ENCODE measurements at places on chromosomes 7 and 10.

GRCh38 chr10:49661140-49661856, 18.2 kb upstream of the C10orf53 start:
- DNase-seq: no peak

DNA sequence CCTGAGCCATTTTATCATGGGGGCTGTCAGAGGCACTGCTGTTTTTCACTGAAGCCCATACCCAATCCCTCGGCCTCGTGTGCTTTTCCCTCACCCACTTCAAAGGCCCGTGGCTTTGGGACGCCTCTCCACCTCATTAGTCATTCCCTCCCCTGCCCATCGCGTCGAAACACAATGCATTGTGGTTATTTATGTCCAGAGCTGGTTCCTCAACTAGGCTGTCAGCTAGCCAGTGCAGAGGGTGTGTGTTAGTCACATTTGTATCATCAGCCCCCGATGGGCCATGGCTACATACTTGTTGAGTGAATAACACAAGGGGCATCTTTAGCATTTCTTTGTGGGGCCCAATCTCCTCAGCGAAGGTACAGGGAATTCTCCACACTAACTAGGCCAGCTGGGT, 3.8 kb upstream of the CRCP start:
- no peak for DNase-seq

GRCh38 chr7:106620676-106621075, 40.3 kb downstream of the CCDC71L start:
- no peak for DNase-seq

DNA sequence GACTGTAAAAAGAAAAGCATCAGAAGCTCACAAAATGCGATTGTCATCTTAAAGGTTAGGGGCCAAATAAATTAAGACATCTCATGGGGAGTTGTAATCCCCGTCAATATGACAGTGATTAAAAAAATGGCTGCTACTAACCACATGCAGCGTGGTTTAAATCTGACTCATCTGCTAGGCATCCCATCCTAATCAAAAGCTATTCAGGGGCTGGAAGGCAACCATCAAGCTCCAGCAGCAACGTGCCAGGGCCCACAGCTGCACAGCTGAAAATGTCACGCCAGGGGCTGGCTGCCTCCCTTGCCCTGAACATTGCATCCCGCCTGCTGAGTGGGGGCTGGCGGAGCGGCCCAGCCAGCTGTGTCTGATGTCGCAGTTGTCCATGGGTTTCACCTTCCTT, 66.3 kb upstream of the FRMD4A start:
- DNase-seq: no peak

DNA sequence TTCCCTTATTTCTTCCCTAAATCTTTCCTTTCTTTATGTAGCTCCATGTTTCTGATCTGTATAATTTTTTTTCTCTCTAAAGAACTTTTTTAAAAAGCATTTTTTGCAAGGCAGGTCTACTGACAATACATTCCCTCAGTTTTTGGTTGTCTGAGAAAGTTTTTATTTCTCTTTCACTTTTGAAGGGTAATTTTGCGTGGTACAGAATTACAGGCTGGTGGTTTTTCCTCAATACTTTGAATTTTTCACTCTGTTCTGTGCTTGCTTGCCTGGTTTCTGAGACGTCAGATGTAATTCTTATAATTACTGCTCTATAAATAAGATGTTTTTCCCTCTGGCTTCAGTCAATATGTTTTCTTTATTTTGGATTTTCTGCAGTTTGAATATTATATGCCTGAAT, 205.4 kb upstream of the VSTM2A start:
- DNase-seq: no peak

DNA sequence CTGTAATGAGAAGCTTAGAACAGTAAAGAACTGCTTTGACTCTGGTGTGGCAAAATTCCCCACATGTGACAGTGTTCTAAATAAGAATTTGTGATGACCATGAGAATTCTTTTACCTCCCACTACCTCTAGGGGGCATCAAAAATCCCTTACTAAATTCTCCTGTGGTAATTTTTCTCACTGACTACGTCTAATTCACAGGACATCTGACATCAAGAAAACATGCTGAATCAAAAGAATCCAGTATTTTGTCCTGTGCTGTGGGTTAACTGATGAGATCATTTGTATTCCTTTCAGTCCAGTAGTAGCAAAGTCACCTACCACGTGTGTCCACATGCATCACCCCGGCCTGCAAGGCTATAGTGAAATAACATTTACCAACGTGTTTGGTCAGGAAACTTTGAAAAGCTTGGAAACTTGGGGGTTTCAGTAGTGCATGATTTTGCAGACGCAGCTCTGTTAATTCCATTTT, 103.8 kb downstream of the ATE1 start:
- DNase-seq: no peak

DNA sequence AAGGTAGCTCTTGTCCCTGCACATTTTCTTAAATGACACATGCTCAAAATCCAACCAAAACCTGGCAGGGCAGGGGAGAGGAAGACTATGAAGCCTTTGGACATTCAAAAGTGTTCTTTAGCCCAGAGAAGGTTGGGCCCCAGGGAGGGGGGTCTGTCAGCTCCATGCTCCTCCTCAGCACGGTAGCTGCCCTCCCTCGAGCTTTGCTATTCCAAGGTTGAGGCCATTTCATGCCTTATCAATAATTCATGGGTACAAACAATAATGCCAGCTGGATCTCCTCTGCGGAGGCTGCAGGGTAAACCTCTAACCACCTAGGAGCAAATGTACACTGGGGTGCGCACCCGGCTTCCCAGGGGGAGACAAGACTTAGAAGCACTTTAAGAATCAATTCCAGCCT, 61.5 kb downstream of the SLIT1 start:
- DNase-seq: no peak

DNA sequence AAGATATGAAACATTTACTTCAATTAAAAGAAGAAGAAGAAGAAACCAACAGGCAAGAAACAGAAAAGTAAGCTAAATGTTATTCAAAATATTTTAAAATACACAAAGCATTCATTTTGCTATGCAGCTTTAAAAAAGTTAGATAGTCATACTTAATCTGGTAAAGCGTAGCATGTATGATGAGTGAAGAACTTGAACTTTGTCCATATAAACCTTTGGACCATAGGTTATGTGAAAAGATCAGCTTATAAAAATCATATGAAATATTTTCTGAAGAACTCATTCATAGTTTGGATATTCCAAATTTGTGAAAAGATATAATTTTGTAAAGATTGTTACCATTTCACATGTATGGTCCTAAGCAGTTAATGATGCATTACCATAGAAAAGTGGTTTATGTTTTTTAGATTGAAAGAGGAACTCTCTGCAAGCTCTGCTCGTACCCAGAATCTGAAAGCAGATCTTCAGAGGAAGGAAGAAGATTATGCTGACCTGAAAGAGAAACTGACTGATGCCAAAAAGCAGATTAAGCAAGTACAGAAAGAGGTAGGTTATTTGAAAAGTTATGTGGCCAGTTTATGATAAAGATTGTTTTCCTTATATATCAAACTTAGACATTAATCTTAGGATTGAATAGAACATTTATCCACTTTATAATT, 37.3 kb downstream of the KIF20B start:
- peak; percentile 3 for DNase-seq

DNA sequence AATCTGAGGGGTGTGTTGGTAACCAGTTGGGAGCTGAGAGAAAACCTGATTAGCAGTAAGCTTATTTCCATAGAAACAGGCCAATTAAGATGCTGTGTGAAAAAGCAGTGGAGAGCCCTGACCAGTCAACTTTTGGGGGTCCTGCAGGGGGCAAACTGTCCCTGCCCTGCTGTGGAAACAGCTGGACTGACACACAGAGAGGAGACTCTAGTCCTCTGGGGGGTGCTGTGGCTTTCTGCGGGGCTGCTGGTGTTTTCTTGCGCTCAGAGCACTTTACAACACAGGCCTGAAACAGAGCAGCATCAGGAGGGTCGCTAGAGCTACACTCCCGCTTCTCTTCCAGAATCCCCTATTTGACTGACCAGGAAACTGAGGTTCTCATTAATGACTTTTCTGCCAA, 546.9 kb upstream of the GALNT17 start:
- DNase-seq: no peak

DNA sequence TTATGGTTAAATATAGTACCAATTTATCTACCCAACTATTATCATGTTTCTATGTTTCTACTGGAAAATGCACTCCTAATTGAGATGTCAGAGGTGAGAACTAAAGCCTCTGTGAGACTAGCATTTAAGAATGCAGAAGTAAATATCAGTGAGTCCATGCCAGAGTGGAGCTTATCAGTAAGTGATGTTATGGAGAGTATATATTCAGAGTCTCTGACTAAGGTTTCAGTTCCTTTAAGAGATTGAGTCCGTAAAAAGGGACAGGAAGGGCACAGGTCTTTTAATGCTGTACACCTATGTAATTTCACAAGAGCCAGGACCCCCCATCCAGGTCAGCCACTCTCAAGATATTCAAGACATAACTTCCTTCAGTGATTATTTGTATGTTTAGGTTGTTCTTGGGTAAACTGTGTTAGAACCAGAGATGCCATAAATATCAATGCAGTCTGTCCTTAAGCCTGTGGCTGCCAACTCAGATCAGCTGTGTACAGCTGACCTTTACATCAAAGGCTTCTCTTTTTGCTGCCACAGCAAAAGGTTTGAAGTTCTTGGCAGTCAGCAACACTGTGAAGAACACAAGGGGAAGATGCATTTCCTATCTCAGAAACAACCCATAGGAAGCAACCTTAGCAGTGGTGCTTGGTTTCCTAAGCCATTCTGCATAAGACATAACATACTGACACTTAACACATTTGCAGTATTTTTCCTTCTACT, 244.8 kb downstream of the BICC1 start:
- no peak for DNase-seq

- DNase-seq: no peak
Measured at GRCh38 chr7:124810605-124811004, 45.0 kb upstream of the GPR37 start.

GRCh38 chr7:40263752-40264390, 129.1 kb downstream of the SUGCT start:
- no peak for DNase-seq

- no peak for DNase-seq
Measured at GRCh38 chr7:78924581-78924980, 528.9 kb downstream of the MAGI2 start.

DNA sequence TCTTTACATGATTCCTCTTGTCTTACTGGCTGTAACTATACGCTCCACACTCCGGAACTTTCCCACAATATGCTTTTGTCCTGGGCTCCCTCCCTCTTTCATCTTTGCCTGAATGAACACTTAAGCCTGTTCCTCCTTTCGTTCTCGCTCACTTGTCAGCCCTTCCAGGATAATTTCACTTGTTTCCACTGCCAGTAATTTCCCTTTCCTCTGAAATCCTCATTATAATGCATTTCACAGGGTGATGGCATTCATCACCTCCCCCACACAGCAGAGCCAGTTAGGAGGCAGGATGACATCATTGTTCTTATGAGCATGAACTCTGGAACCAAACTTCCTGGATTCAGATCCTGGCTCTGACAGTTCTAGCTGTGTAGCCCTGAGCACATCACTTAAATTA, 372.6 kb downstream of the GPR158 start:
- DNase-seq: no peak

GRCh38 chr10:132372516-132373095, 24.4 kb upstream of the PWWP2B start:
- no peak for DNase-seq

- no peak for DNase-seq
Measured at GRCh38 chr7:89246196-89246595, 450.7 kb upstream of the TEX47 start.

- DNase-seq: no peak
Measured at GRCh38 chr7:102872460-102872859, 40.3 kb upstream of the LRRC17 start.

GRCh38 chr7:84083846-84084245, 110.7 kb downstream of the SEMA3A start:
- DNase-seq: no peak
